ENCODE measurements at places on chromosomes 1 and 21. TPM values are rescaled to one million over a fixed set of nuclear protein-coding genes. Genes with fewer than 3 reads are reported as not detected.

VHLL gene
- not detected for total RNA-seq

CASP9 gene
- 11.9 TPM for total RNA-seq

AADACL4 gene
- not detected for total RNA-seq

DNA sequence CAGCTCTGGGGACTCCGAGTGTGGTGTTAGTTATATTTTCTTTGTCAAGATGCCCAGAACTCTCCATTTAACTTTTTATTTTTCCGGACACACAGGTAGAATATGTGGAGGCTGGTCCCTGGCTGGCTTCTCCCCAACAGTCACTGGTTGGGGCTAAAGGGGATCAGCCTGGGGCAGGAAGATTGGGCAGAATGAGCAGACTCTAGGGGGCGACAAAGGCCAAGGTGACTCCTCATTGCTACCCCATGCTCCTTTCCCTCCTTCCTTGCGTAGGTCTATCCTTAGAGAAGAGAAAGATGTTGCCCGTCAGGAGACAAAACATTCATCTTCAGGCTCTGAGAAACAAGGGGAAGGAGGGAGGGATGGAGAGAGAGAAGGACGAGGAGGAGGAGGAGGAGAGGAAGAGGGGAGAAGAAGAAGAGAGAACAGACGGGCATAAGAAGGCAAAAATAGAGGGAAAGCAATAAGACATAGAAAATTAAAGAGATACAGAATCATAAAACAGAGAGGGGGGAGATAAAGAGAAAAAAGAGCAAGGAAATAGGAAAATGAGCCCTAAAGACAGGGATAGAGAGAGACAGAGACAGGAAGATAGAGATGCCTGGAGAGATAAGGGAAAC, 89.9 kb downstream of the FOXD2 start:
- no peak overlapping the region for H3K27ac ChIP-seq
- H3K4me1 ChIP-seq = peaks cover 3% of the 10 kb centered on the region
- no peaks in the 10 kb centered on the region for H3K27me3 ChIP-seq

DNA sequence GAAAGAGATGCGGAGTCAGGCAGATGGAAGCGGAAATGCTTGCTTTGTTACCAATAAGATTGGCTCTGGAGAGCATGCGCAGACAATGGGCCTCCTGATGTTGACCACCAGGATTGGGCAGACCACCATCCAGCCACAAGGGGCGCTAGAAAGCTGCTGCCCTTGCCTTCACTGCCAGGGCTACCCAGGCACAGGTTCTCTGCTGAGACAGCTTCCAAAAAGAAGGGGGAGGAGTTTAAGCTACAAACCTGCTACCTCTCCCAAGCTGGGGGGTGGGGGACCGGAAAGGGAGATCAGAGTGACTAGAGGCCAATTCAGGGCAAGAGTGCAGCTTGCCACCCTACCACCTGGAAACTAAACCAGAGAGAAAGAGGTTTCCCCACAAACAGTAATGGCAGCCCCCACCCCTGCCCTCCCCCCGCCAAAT, 369.7 kb downstream of the RRAGC start:
- no peak overlapping the region for H3K27ac ChIP-seq
- no peak for DNase-seq
- H3K4me3 ChIP-seq = no peak overlapping the region
- no peaks in the 10 kb centered on the region for H3K4me1 ChIP-seq
- H3K36me3 ChIP-seq = no peaks in the 10 kb centered on the region

DNA sequence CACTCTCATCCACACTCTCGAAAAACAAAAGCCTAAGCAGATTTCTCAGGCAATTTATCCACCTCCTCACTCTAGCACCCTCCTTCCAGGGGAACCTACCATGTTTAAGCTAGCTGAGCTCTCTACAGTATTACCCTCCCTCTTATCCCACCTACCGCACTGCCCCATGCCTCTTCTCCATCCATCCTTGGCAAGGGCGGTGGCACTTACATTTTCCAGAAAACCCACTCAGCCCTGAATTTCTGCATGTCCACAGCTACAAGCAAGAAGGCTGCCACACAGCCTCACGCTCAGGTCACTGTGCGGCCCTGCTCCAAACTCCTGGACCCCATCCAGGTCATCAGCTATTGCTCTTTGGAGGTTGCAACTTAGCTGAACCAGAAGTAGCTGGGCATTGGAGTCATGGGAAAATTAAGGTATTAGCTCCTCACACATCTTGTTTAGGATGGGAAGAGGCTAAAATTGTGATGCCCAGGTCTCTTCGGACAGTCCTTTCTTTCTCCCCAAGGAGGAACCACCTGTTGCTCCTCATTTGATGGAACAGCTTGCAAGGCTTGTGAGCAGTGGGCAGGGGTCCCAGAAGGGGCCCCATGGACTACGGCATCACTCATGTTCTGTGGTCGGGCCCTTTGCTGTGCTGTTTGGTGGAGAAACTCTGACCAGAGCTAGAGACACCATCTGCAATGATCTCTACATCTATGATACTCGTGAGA, 1.1 kb downstream of the KLHDC9 start:
- peaks cover 5% of the 10 kb centered on the region for H3K36me3 ChIP-seq
- no peaks in the 10 kb centered on the region for H3K27me3 ChIP-seq
- no peak overlapping the region for H3K4me3 ChIP-seq
- DNase-seq = no peak
- no peak overlapping the region for H3K27ac ChIP-seq

- H3K36me3 ChIP-seq = no peaks in the 10 kb centered on the region
- H3K4me1 ChIP-seq = no peaks in the 10 kb centered on the region
- H3K27me3 ChIP-seq = no peaks in the 10 kb centered on the region
- H3K27ac ChIP-seq = no peak overlapping the region
- no peak overlapping the region for H3K4me3 ChIP-seq
These were observed 345.5 kb upstream of the LYPLAL1 start for GRCh38 chr1:218828125-218828650.

- H3K27ac ChIP-seq = peak overlapping the region; percentile 72
- H3K36me3 ChIP-seq = no peaks in the 10 kb centered on the region
- H3K4me1 ChIP-seq = peaks cover 23% of the 10 kb centered on the region
- DNase-seq = peak; percentile 69
These were observed 6.0 kb downstream of the TENT5B start for GRCh38 chr1:27006683-27007082.
